ENCODE measurements at places on chromosomes 2 and 18. TPM values are rescaled to one million over a fixed set of nuclear protein-coding genes. Genes with fewer than 3 reads are reported as not detected.

Gene SERPINB10
- 5.1 TPM for total RNA-seq

Gene PRKAG3
- total RNA-seq = not detected

Gene MAP2
- not detected for total RNA-seq

GRCh38 chr2:36172824-36173223 lies 182.8 kb upstream of the CRIM1 start:
- H3K36me3 ChIP-seq = no peaks in the 10 kb centered on the region
- no peak overlapping the region for H3K4me3 ChIP-seq
- no peaks in the 10 kb centered on the region for H3K4me1 ChIP-seq
- no peaks in the 10 kb centered on the region for H3K27me3 ChIP-seq
- no peak overlapping the region for H3K27ac ChIP-seq
- no peak for DNase-seq

GRCh38 chr18:41818381-41819355 lies 136.4 kb upstream of the PIK3C3 start:
- no peaks in the 10 kb centered on the region for H3K4me1 ChIP-seq
- no peaks in the 10 kb centered on the region for H3K36me3 ChIP-seq
- no peak for DNase-seq
- no peak overlapping the region for H3K27ac ChIP-seq

- H3K36me3 ChIP-seq = no peaks in the 10 kb centered on the region
- no peak overlapping the region for H3K4me3 ChIP-seq
- DNase-seq = no peak
- H3K4me1 ChIP-seq = no peaks in the 10 kb centered on the region
- no peaks in the 10 kb centered on the region for H3K27me3 ChIP-seq
Observed at GRCh38 chr2:100627330-100628300, 64.8 kb downstream of the PDCL3 start.

GRCh38 chr2:203551778-203552177 lies 16.7 kb upstream of the RAPH1 start:
- peaks cover 14% of the 10 kb centered on the region for H3K27me3 ChIP-seq
- H3K4me1 ChIP-seq = peaks cover 3% of the 10 kb centered on the region
- H3K27ac ChIP-seq = no peak overlapping the region
- H3K36me3 ChIP-seq = no peaks in the 10 kb centered on the region
- no peak for DNase-seq
- H3K4me3 ChIP-seq = no peak overlapping the region

DNA sequence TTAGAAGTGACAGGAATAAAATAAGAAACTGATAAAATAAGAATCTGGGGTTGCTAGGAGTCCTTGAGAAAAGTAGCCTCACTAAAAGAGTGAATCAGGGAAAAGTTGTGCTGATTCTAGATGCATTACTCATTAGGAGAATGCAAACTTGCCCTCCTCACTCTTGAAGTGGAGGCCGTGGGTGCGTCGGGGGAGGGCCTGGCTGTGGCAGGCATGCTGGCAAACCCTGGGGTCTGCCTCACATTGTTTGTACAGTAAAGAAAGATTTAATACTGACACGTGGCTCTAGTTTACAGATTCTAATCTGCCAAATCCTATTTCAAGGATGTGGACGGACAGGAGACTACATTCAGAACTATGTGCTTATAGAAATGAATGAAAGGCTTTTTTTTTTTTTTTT lies 41.9 kb downstream of the TANC1 start:
- peaks cover 15% of the 10 kb centered on the region for H3K27me3 ChIP-seq
- H3K4me1 ChIP-seq = no peaks in the 10 kb centered on the region
- H3K27ac ChIP-seq = no peak overlapping the region

DNA sequence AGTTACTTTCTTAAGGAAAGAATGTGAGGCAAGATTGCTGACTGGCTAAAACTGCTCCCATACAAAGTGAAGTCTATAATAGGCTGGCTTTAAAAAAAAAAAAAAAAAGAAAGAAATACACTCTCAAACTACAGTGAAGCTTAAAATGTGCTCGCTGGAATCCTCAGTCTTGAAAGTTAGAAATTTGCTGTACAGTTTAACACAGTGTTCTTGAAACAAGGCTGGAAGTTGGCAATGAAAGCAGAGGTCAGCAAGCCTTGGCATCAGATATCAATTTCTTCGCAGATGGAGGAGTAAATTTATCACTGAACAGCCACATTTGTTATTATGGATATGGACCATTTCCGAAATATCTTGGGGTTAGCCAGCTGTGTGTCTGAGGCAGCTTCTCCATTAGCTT lies 392.9 kb downstream of the ZNF516 start:
- H3K4me1 ChIP-seq = no peaks in the 10 kb centered on the region
- no peaks in the 10 kb centered on the region for H3K36me3 ChIP-seq
- H3K27ac ChIP-seq = no peak overlapping the region
- no peaks in the 10 kb centered on the region for H3K27me3 ChIP-seq
- no peak for DNase-seq
- H3K4me3 ChIP-seq = no peak overlapping the region

GRCh38 chr2:130842770-130843169 lies 6.1 kb downstream of the ARHGEF4 start:
- no peak overlapping the region for H3K27ac ChIP-seq
- H3K4me1 ChIP-seq = no peaks in the 10 kb centered on the region
- no peaks in the 10 kb centered on the region for H3K36me3 ChIP-seq
- no peak for DNase-seq
- peaks cover 8% of the 10 kb centered on the region for H3K27me3 ChIP-seq

DNA sequence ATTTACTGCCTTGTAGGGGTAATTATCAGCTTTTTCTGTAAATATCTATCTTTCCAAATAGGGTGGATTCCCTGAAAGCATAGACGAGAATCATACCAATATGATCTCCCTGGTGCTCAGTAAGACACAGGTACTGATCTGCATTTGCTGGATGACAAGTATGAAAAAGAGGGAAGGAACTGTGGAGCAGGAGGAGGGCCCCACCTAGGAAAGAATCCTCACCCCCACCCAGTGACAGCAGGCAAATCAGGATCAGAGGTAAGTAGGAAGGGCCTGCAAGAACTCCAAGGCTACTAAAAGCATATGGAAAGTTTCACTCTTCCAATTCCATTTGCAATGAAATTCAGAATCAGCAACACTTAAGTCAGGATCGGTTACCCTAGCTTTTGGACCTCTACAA lies 42.3 kb downstream of the METTL8 start:
- no peak for DNase-seq
- H3K36me3 ChIP-seq = no peaks in the 10 kb centered on the region
